Inflammatory macrophage treated with lipopolysaccharide for 1 hour (primary cell): ENCODE measurements at places on chromosomes 5 and 9.

DNA sequence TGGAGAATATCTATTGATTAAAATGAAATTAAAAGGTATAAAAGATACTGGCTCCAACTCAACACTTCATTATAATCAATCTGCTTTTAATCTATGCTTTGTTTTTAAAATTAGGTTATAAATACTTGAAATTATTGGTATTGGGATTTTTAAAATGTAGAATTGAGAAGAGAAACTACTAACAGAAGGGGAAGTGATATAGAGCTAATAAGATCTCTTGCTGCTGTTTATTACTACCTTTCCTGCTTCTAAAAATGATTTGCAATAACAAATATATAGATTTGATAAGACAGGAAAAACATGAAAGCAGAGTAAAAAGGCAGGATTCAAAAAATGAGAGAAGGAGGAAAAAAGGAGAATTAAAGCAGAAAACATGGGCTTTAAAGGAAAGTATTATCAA is 209.3 kb upstream of the NREP start:
- no peak for DNase-seq

DNA sequence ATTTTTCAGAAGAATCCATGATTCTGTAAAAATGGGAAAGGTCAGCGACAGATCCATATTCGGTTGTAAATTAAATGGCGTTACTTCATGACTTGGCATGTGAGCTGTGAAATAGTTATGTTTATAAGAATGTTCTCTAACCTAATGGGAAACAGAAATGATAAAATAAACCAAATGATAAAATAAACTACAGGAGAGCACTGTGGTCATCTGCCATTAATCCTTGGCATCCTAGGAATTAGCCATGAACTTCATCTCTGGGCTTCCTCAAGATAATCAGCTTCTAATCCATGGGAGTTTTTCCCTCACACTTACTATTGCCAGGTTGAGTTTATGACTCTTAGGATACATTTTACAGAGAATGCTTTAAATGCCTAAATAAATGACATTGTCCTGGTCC is 94.6 kb upstream of the SLC30A5 start:
- no peak for DNase-seq

DNA sequence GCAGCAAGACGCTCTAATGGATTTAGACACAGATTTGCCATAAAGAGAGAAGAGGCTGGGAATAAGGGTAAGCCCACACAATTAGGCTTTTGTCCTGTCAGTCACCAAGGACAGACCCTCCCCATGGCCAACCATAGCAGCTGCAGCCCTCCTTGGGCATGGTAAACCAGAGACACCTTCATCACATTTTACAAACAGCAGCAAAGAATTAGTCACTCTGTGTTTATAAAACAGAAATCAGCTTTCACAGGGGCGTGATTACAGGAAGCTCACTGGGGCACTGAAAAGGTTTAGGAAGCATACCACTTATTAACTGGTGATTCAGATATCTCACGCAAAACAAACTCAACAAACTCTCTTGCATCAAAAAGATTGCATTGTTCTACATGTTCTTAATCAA is 37.3 kb upstream of the ZNF622 start:
- no peak for DNase-seq

GRCh38 chr5:58926541-58926935 is 343.7 kb downstream of the RAB3C start:
- DNase-seq, result no peak

DNA sequence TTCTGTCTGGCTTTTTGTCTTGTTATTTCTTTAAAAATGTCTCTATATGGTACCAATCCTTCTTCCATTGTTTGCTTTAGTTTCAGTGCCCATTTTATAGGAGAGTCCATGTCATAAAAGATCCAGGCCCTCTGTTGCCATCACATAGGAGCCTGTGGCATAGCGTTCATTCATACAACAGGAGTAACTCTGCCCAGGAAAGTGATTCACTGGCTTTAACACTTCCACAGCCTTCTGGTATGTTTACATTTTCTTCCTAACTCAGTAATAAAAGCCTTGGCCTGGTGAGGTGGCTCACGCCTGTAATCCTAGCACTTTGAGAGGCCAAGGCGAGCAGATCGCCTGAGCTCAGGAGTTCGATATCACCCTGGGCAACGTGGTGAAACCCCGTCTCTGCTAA is 519.3 kb upstream of the PTGER4 start:
- DNase-seq, result no peak

GRCh38 chr5:77319117-77319804 is 108.8 kb downstream of the PDE8B start:
- no peak for DNase-seq

- no peak for DNase-seq
Measured at GRCh38 chr9:70064496-70064895, 20.8 kb downstream of the MAMDC2 start.

GRCh38 chr9:78938821-78939220 is 632.9 kb upstream of the TLE4 start:
- DNase-seq, result no peak

- DNase-seq, result peak; percentile 36
Measured at GRCh38 chr5:6632324-6632887, 438 bp downstream of the NSUN2 start.

- no peak for DNase-seq
Measured at GRCh38 chr5:177185993-177186392, 52.4 kb downstream of the NSD1 start.

GRCh38 chr5:74173241-74173640 is 467.3 kb downstream of the ENC1 start:
- no peak for DNase-seq

GRCh38 chr5:143685246-143685815 is 126.6 kb upstream of the HMHB1 start:
- peak; percentile 10 for DNase-seq

GRCh38 chr9:95131023-95131943 is 186.2 kb downstream of the FANCC start:
- DNase-seq, result peak; percentile 15

DNA sequence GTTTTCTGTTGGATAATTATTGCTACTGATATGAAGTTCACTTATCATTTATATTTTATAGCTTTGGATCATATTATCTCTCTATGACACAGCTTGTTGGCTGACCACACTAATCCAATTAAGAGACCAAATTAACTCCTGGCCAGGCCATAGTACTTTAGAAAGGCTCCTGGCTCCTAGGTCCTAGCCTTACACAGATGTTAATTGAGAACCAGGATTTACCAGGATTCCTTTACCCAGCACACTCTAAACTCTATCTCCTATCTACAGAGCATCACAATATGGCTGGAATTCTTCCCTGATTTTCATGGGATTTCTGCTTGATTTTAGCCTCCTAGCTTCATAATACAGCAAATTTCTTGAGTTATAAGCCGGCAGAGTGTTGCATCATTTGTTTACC is 80.3 kb downstream of the SLCO6A1 start:
- DNase-seq, result no peak

DNA sequence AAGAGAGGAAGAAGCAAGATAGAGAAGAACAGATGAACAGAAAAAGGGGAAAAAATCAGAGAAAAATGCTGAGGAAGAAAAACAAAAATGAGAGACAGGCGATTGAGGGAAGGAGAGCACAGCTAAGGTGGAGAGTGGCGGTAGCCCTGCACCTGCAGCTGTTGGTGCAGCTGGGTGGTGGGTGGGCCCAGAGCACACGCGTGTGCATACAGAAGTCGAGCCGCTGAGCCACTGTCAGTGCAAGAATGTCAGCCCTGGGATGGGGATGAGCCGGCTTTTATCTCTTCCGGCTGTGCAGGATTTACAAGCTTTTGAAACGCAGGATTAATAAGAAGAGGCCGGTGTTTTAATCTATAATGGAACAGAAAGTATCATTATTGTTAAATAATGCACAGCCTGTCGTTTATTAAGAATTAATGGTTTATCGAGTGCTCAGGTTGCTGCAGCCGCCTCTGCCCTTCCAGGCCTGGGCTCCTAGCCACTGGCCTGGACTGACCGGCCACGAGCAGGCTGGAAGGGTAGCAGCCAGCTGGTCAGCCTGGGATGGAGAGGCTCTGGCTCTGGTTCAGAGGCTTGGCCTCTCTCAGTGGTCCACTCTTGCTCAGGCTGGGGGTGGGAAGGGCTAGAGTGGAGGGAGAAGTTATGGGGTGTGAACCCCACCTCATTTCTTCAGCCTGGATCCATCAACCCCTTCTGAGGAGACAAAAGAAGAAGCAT is 68.7 kb downstream of the PCDH1 start:
- DNase-seq, result no peak

GRCh38 chr5:6194261-6194875 is 184.0 kb downstream of the MED10 start:
- no peak for DNase-seq

DNA sequence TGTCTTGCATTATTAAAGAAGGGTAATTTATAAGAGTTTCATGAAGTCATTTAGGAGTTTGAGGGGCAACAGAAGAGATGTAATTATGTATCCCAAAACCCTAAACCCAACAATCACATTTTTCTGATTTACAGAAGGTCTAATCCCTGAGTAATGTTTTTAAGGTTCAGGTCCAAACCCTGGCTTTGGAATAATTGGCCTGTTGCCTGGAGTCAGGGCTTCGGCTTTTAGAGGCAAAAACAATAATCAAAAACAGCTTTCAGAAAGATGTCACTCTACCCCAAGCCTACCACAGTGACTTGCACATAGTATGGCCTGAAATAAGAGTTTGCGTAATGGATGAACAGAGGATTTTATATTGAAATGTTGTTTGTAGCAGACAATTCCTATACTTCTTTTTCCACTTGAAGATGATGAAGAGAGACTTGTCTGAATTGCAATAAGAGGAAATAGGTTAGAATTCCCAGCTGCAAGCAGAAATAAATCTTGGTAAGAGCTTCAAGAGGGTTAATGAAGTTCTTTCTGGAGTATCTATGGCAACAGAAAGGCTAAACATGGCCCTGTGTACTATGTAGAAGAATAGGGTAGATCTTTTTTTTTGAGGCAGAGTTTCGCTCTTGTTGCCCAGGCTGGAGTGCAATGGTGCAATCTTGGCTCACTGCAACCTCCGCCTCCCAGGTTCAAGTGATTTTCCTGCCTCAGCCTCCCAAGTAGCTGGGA is 152.0 kb downstream of the GPBP1 start:
- no peak for DNase-seq

GRCh38 chr5:10377081-10377480 is 23.6 kb downstream of the MARCHF6 start:
- no peak for DNase-seq

GRCh38 chr9:110809038-110809595 is 140.5 kb downstream of the MUSK start:
- no peak for DNase-seq

- no peak for DNase-seq
Measured at GRCh38 chr5:107565791-107566767, 104.7 kb downstream of the EFNA5 start.

DNA sequence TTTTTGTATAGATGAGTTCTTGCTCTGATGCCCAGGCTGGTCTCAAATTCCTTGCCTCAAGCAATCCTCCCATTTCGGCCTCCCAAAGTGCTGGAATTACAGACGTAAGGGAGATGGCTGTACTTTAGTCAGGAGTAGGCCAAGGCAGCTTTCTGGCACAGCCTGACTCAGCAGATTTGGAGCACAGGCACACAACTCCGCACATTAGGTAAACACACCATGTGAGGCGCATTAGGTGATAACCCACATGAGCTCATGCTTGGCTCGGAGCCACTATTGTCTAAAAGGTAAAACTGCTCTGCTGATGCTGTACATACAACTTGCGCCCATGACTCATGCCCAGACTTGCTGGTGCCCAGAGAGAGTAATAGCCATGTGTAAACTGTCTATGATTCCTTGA is 1157.9 kb downstream of the TAF11L14 start:
- DNase-seq, result no peak

- no peak for DNase-seq
Measured at GRCh38 chr5:137361280-137361679, 137.8 kb downstream of the SPOCK1 start.

GRCh38 chr5:139881143-139881733 is 85.6 kb downstream of the PSD2 start:
- no peak for DNase-seq

- no peak for DNase-seq
Measured at GRCh38 chr5:159581502-159582249, 251.4 kb upstream of the IL12B start.

DNA sequence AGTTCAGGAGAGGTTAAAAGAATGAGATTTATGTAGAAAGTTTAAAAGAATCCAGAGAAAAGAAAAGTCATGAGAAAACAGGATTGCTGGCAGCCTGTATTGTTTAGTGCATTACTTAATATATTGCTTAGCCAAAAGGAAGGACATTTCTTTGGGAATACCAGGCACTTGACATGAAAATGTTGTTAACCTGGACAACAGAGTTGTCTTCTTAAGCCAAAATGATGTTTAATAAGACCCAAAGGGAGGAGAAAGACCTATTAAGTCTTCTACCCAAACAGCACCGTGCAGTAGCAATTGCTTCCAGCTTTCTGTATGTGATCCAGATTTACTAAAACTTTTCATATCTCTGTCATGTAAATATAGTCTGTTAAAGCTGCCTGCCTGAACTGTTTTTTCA is 74.0 kb upstream of the PRLR start:
- DNase-seq, result no peak

DNA sequence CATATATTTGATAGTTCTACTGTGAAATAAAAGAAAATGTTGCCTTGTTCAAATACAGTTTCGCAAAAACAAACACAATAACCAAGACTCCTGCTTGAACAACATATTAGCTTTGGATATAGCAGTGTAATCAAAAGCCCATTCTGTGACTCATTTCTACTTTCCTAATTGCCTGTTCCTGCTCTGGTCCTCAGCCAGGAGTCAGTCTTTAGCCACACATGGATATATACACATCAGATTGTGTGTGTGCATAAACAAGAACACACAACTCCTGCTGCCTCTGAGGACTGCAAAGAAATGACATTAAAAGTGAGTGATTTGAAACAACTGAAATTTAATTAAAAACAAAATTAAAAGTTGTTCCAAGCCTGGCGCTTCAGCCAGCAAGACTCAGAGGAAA is 334.8 kb downstream of the TRIM32 start:
- DNase-seq, result no peak

DNA sequence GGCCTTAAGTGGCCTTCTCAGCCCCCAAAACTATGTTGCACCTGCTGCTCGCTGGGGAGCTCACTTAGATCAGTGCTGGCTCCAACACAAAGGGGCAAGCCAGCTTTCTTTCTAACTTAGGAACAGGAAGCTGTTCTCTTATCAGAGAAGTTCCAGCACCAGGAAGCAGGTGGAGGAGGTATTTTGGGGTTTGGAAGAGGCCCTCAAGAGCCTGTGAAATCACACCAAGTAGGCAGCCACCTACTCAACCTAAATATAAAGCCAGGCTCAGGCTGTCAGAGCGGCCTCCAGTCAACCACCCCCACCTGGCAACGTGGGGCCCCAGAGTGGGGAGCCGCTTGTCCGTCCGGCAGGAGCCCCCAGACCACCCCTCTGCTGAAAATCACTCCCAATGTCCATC is 152.8 kb downstream of the OLFM1 start:
- no peak for DNase-seq
